ENCODE measurements at places on chromosomes 4 and X.
A peak's percentile ranks its signal among the peaks of the same experiment; 100 is the strongest.

DNA sequence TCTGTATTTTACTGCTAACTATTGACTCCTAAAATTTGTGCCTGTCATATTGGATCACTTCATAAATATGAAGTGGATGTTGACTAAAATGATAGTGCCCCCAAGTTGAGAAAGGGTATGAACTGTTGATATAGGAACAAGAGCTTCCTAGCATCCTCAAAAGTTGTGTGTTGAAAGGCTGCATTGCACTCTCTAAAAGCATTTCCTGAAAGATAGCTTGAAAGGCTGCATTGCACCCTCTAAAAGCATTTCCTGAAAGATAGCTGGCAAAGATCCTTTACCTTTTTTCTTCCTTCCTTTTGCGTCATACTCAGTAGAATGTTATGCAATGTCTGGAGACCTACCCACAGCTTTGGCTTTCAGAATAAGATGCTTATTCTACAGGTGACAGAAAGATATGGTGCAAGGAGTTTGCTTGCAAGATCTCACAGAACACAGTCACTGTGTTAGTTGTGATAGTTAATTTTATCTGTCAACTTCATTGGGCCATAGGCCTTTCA is 274.6 kb upstream of the GALNTL6 start:
- no peak for DNase-seq

- DNase-seq, result no peak
These were observed 426.4 kb downstream of the PDGFC start for GRCh38 chr4:156545003-156545785.

GRCh38 chr4:153204728-153205648 is 745 bp downstream of the TRIM2 start:
- peak; percentile 10 for DNase-seq

- DNase-seq, result no peak
These were observed 217.4 kb upstream of the GIMD1 start for GRCh38 chr4:106585915-106586349.

DNA sequence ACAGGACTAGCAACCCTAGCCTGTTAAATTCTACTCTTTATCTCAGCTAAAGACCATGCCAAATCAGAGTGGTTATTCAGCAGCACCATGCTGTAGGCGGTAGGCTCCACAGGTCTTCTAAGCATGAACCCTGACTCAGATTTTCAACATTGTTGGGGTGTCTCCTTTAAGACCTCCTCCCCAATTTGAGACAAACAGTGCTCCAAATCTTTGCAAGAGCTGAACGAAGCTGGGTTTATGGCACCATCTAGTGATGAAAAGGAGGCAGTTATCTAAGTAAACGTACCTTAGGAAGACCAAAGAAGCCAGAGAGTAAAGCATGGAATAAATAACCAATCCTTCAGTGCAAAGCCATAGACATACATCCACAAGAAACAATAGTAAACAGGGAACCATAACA is 334.5 kb upstream of the SLC7A11 start:
- DNase-seq, result no peak

- DNase-seq, result no peak
These were observed 42.8 kb downstream of the RNF150 start for GRCh38 chr4:141090473-141090872.

Data from NCI-H524 (cell line).